Activated gamma-delta T cell (primary cell): ENCODE measurements at places on chromosomes 6 and 20.

- no peak for DNase-seq
Observed at GRCh38 chr6:102488729-102489128, 1095.2 kb downstream of the GRIK2 start.

- DNase-seq, result no peak
Observed at GRCh38 chr6:107495196-107495643, 5.3 kb downstream of the SOBP start.

DNA sequence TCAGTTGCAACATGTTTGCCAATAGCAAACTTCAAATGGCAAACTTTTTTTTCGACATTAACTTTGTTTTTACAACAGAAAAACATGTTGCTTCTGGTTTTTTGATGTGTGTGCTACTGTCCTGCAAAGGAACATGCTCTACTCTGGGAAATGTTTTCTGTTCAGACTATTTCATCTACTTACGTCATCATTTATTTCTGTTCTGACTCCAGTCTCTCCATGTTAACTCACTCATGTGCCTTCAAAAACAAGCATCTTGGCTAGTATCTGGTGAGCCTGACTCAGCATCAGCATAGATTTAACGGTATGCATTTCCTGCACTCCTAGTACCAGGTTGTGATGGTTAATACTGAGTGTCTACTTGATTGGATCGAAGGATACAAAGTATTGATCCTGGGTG lies 36.1 kb upstream of the MAP7 start:
- DNase-seq, result no peak

GRCh38 chr6:51805517-51805916 lies 281.9 kb downstream of the PKHD1 start:
- no peak for DNase-seq

GRCh38 chr6:17877895-17878440 lies 109.5 kb downstream of the KIF13A start:
- DNase-seq, result no peak

DNA sequence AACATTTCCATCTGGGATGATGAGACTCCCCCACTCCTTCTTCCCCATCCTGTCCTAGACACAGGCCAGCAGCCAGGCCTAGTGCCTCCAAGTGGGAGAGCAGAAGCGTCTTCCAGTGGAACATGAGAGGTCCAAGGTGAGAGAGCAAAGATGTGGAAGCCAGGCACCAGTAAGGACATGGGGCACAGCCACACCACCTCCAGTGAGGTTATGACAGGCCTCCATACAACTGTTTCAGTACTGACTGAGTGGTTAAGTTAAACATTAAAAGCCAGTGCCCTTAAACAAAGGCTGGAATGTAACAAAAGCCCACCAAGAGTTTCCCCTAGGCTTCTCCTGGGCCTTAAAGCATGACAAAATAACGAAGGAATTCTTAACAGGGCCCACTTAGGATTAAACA lies 5.3 kb downstream of the ZBTB24 start:
- no peak for DNase-seq

DNA sequence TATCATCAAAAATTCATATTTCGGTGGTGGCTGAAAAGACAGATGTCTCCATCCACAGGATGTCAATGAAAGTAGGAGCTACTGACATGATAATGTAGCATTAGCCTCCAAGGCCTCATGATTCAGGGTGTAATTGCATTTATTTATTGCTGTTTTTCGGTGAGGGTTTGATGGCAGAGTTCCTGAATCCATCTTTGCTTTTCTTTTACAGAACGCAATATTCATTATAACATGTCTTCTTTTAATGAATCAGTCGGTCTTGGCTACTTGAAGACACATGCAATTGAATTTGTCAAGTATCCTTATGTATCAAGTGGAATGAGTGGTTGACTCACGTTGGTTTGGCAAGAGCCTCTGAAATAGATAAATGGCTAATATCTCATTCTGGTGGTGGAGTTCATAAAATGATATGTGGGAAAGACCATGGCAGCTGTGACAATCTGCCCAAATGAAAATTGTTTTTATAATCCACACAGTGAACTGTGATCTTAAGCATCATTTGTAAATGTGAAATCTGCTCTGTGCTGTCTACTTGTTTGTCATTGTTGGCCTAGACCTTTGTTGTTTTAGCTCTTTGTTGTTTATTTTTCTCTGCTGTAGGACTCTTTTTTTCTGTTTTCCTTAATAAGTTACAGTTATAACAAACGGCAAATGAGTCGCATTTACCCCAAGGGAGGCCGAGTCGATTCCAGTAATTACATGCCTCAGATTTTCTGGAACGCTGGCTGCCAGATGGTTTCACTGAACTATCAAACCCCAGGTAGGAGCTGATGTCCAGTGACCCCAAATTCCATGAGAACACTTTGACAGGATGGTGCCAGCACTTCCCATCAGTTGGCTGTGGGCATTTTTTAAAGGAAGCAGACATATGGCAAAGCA lies 105.7 kb upstream of the LAMP5 start:
- no peak for DNase-seq

- DNase-seq, result no peak
Observed at GRCh38 chr20:46787991-46788762, 78.7 kb downstream of the SLC2A10 start.

- DNase-seq, result no peak
Observed at GRCh38 chr6:165858586-165858985, 195.5 kb upstream of the PDE10A start.

GRCh38 chr20:32780749-32781655 lies 18.8 kb downstream of the DNMT3B start:
- DNase-seq, result no peak

- DNase-seq, result no peak
Observed at GRCh38 chr20:51486197-51487005, 56.1 kb downstream of the NFATC2 start.

DNA sequence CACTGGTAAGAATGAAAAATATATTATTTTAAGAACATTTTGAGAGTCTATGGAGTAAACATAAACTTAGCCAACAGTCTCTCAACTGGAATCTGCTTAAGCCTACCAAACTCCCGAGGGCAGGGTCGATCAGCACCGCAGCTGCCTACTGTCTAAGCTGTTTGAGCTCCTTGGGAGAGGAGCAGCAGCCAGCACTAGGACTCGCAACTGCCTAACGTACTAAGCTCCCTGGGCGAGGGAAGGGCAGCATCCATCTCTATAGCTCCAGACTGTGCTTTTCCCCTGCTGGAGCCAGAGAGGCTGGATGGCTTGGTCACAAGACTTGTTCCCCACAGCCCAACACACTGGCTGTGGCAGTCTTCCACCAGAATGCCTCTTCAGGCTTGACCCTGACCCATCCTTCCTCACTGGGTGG lies 96.4 kb downstream of the MOXD1 start:
- no peak for DNase-seq

GRCh38 chr6:37503309-37503965 lies 3.7 kb upstream of the CCDC167 start:
- no peak for DNase-seq

DNA sequence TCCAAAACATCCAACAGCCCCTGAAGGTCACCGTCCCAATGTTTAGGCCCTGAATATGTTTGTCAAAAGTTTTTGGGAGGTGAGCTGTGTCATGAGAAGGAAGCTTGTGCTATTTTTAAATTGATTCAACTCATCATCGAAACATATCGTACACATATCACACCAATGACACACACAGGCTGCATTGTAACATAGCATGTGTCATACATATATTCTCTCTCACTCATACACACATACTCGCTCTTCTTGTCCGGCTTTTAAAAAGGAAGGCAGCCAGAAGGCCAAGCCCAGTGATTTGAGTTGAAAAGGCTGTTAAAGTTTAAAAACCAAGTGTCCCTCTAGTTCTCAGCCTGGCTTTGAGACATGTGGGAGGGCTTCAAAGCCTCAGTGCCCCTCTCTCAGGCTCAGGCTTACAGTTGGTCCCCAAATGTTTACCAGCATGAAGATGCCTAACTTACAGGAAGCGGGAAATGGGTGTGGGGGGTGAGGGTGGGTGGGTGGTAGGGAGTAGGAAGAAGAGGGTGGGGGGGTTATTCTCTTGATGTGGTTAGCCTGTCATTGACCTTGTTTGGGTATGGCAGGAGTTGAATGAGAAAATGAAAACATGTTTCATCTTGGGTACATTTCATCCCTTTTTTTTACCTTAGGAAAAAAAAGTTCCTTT lies 3.3 kb upstream of the PRDM1 start:
- no peak for DNase-seq

GRCh38 chr6:123016431-123017103 lies 20.5 kb downstream of the CLVS2 start:
- DNase-seq, result no peak

DNA sequence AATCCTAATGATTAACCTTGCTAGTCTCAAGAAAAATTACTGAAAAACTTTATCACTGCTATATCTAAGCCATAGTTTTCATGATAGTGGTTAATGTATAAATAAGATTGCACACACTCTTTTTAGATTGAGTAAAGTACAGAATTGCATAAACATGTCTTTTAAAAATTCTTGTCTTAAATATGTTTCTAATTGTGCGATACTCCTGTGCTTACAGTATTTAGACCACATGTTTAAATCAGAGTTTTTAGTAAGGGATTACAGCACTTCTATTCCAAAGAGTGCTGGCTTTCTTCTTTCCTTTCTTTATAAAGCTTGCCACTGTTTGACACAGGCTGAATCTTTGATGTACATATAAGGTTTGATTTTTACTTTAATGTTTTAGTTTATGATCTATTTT lies 36.8 kb upstream of the RGS17 start:
- DNase-seq, result no peak
